Dermis blood vessel endothelial cell (primary cell): ENCODE measurements at places on chromosomes 7 and 10.

DNA sequence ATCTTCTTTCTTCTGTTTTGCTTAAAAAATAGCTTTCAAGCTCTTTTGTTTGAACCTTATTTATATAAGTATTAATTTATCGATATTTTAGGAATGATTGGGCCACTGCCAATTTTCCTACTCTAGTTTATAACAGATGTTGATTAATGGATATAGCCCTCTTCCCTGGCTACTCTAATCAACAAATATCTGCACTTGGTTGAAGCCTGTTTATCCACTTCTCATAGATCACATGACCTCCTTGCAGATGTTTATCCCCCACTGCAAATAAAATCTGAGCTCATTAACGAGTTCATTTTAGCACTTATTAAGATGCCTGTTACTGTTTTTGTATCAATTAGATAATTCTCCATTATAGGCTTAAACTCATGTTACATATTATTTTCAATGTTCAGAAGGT is 715.3 kb downstream of the CNTNAP2 start:
- DNase-seq = no peak

DNA sequence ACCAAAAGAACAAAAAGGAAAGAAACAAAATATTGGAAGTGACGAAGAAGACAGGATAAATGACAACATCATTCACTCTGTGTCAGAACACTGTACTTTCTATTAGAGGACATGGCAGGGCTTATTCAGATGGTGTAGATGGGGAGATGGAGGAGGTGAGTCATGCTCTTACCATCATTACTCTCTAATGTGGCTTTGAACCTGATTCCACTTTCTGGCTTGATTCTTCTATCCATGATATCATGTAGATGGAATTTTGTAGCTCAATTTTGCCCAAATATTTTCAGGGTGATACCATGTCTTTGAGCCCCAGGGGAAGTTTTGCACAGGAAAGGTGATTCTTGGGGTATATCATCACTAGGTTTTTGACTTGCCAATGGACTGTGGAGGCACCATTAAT is 91.7 kb downstream of the CFAP58 start:
- DNase-seq = no peak

GRCh38 chr10:99123336-99123735 is 112.3 kb downstream of the HPSE2 start:
- DNase-seq = no peak

DNA sequence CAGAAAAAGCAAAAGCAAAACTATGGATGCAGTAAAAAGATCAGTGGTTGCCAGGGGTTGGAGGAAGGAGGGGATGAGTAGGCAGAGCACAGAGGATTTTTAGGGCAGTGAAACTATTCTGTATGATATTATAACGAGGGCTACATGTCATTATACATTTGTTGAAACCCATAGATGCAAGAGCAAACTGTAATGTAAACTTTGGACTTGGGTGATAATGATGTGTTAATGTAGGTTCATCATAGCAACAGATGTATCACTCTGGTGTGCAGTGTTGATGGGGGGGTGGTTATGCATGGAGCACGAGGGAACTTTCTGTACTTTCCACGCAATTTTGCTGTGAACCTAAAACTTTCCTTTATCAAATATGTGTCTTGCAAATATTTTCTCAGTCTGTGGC is 23.2 kb downstream of the SLK start:
- DNase-seq = no peak

DNA sequence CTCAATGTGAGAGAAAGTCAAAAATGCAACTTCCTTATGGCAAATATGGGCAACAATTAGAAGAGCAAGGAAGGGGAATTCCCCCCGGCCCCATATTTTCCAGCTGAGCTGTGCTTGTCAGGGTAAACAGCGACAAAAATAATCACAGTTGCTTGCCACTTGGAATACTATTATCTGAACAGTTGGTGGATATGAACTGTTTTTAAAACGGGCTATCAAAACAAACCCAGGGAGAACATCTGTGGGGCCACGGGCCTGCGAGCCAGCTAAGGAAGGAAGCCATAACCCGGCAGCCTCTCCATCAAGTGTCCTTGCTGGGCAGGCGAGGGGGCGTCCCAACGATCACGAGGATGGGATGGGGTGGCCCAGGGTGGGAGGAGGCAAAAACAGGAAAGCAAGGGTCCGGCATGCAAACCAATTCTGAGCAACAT is 228.4 kb downstream of the ARHGAP12 start:
- peak; percentile 94 for DNase-seq

DNA sequence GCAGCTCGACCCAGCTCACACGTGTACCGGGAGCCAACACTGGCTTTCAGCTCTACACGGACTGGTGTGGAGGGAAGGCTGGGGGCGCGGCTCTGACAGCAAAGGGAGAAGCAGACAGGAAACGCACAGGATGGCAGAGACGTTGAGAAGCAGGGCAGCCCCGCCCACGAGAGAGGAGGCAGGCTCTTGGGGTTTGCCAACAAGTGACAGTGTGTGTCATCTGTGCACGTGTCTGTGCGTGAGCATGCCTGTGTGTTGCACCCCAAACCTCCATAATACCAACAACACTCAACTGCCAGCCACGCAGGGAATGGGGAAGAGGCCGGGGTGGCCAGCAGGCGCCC is 64.4 kb upstream of the PDGFA start:
- DNase-seq = no peak

DNA sequence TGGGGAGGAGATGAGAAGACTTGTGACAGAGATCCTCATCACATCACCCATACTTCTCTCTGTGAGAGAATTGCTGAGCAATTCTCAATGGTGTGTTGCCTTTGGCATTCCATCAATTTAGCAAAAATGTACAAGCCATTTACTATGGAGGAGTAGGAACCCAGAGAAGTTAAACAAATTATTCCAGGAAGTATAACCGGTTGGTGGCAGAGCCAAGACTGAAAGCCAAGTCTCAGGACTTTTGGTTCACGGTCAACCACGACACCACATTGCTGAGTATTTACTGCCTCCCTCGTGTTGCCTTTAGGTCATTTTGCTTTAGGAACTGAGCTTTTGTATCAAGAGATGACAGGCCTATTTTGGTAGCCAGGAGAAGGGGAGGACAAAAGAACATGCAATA is 88.0 kb upstream of the ELMO1 start:
- no peak for DNase-seq

GRCh38 chr10:133104963-133105640 is 17.4 kb downstream of the ADGRA1 start:
- DNase-seq = no peak

GRCh38 chr7:113917840-113918239 is 969 bp downstream of the PPP1R3A start:
- DNase-seq = no peak

DNA sequence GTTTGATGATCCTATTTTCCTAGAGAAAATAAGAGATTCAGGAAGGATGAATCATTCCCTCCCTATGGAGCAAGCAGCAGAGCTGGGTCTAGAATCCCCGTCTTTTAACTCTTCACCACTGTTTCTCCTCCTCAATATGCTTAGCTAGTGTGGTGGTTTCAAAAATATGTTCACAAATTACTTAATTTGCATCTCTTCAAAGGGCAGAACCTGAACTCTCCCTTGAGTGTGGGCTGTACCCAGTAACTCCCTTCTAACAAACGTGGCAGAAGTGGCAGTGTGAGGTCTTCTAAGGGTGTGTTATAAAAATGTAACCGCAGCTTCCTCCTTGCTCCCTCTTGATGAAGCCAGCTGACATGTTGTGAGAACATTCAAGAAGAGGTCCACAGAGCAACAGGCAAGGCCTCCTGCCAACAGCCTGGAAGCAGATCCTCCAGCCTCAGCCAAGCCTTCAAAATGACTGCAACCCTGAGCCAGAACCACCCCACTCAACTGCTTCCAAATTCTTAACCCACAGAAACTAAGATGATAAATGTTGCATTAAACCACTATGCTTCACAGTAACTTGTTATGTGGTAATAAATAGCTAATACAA is 36.6 kb downstream of the SRPK2 start:
- DNase-seq = peak; percentile 70
